ENCODE measurements at places on chromosomes 5 and 9.

- DNase-seq: no peak
Measured at GRCh38 chr5:150484964-150485692, 22.8 kb upstream of the NDST1 start.

DNA sequence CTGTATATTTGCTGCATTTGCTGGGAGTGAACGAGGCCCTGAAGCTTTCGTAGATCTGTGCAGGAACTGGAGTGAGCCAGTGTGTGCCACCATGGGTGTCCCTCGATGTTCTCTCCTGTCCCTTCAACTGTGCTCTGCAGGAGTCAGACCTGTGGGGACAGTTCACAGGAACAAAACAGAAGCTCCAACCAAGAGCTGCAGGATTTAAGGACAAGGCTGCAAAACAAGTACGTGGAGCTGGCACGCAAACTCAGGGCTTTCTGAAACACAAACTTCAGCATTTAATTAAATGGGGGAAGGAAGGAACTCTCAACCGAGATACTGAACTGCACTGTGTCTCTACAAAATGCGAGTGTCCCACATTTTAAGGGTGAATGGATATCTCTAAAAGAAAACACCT is 24.2 kb downstream of the BASP1 start:
- DNase-seq: no peak

DNA sequence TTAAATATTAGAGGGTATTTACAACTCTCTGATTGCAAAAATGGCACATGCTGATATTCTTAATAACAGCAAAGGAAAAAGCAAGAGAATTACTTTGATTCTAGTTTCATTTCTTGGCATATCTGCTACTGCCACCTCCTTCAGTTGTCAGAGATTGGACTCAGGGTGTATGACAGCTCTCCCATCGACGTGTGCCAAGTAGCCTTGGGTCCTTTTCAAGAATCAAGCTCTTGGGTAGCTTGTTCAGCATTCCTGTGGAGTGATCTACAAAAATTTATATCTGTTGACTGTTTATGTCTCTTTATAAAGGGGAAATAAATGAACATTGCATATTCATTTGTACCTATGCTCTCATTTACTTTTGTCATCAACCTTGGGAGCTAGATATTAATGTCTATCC is 315.6 kb downstream of the PRR16 start:
- DNase-seq: no peak

DNA sequence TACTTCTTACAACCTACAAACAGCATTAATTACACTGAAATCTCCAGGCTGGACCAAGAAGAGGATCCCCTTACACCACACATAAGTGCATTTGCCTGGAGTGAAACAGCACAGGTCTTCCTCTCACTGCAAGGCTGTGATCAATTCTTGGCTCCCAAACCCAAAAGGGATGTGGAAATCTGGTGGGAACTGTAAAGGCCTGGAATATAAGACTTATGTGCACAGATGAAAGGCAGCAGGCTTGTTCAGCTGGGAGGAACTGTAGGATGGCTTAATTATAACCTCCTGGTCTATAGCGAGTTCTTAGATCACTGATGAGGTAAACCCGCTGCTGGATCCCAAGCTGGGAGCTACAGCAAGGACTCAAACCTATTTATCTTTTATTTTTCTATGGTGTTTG is 182.9 kb upstream of the TNC start:
- DNase-seq: no peak

DNA sequence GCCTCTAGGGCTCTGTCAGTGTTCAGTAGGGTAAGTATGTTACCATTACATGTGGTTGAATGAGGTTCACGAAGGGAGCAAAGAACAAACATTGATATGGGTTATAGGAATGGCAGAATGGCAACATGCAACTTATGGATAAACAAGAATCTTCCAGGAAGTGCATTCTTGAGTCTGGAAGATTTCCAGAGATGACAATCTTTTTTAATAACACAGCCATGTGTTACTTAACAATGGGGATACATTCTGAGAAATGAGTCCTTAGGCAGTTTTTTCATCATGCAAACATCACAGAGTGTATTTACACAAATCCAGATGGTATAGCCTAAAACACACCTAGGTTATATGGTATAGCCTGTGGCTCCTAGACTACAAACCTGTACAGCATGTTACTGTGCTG is 9.1 kb upstream of the SLC28A3 start:
- DNase-seq: no peak

GRCh38 chr5:131305906-131306305 is 42.1 kb downstream of the CDC42SE2 start:
- no peak for DNase-seq

DNA sequence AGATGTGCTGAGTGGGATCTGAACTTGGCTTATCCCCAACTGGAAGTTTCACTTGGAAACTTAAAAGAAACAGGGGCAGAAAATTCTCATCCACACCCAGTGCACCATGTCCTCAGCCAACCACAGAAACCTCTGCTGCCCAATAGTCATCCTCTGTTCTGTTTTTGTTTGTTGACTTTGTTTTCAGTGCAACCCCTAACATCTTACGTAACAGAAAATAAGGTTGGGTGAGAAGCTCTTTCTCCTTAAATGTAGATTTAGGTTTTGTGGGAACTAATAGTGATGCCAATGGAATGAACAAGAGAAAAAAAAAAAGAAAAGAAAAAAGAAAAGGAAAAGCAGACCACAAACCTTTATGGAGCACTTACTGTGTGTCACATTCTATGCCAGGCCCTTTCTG is 262.8 kb downstream of the PAPPA start:
- DNase-seq: no peak

DNA sequence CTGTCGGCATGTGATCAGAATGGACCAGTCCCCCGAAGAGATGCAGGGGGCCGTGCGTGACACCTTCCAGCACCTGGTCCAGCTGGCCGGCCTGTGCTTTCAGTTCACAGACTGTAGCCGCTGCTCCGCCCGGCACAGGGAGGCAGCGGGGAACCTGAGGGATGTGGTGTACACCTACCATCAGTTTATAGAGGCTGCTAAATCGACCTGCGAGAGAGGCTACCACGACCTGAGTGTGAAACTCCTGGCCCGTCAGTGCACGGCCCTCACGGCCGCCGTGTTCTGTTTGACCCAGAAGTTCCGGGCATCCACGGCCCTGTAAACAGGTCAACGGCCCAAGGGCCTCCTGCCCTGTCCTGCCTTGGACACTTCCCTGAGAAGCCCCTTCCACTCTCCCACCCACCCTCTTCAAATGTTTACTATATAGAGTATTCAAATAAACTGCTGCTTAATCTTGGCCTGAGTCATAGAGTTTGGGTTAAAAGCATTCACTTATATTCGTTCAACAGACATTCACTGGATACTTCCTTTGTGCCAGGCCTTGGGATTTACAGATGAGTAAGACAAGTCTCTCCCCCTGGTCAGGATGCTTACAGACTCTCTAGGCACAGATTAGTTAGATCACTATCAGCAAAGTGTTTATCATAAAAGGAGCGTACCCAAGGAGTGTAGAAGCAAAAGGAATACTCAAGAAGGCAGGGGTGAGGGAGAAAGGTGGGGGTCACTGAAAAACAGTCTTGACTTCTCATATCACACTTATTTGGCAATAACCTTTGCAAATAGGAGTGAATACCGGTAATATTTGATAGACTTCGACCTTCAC is 6.9 kb upstream of the TRMT10B start:
- no peak for DNase-seq

DNA sequence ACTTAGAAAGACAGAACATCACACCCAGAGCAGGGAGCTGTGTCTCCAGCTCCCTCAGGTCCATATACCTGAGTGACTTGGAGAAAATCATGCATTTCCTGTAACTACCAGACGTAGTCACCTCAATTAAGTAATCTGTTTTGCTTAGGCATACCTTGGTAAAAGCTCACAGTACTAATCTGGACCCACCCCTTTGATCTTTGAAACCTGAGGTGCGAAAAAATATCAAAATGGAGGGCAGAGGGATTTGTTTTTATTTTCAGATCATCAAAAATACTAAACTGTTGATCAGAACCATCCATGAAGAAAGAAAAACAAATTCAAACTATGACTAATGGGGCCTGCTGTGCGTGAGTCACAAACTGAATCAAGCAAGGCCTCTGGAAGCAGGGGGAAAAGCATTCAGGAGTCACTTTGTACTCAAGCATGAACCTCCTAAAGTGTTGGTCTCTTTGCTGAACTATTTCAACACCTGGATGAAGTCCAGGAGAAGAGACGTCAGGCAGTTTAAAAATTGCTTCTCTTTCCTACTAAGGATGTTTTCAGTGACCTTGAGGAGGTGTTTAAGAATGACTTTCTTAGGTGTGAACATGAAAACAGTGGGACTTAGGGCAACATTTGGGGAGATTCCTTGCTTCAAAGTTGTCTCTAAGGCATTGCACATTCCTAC is 76.3 kb downstream of the MUSK start:
- DNase-seq: no peak

- DNase-seq: no peak
Measured at GRCh38 chr5:1719860-1720259, 79.8 kb downstream of the MRPL36 start.

DNA sequence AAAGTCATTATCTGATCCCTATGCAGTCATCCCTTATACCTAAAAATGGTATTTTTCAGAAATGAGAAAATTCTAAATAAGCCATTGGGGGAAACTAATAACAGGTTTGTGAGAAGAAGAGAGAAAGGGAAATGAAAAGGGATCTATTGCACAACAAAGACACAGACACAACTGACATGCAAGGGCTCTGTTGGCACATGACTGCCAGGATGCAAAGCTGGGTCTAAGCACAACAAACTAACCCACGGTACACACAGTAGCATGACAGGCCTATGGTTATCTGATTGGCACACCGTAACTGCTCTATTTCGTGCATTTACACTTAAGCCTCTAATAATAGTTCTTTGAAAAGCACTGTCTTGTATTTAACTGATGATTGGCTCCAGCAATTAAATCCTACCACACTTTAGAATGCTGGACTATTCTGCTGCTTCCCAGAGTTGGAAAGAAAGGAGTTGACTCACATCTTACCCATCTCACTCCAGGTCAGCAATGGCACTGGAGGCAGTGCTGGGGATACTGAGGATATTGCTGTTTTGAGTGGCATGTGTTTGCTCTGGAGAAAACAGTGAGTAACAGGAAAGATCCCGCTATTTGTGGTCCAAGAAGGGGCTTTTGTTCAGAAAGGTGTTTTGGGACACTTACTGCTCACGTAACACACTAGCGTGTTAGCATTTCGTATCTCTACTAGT is 328.3 kb downstream of the GLIS3 start:
- no peak for DNase-seq
